ENCODE measurements at places on chromosomes 12 and 14.

DNA sequence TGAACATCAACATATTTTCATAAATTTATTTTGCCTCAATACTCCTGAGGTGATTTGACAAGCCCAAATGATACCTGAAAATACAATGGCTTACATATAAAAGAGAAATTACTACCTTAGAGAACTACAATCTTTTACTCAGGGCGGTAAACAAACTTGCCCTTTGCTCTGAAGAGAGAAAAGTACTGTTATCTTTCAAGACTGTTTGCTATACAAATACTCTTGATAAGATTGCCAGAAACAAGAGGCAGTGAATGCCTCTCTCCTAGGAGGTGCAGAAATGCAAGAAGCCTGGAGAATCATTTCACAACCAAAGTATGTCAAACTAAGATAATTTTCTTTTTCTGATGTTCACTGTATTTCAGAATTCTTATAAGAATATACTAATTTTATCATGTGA lies 160.3 kb downstream of the ALX1 start:
- peaks cover 50% of the 10 kb centered on the region for H3K4me1 ChIP-seq
- peak overlapping the region; percentile 90 for H3K27ac ChIP-seq
- no peaks in the 10 kb centered on the region for H3K36me3 ChIP-seq
- no peak overlapping the region for H3K4me3 ChIP-seq
- no peak for DNase-seq
- no peaks in the 10 kb centered on the region for H3K27me3 ChIP-seq

DNA sequence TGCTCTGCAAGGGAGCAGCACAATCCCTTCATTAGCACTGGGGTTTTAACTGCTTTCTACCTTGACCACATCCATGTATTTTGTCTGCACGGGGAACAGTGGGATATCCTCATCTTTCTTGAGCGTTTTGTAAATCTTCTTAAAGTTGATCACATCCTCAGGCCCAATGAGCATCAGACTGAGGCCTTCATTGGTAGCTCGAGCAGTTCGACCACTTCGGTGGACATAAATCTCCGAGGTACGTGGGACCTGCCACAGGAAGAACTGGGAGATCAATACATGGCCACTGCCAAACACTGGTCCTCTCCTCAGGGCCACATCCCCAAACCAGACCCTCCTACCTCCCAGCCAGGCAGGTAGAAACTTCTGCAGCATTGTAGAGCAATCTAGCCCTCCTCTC lies 26.1 kb downstream of the DDX24 start:
- H3K36me3 ChIP-seq: peaks cover 3% of the 10 kb centered on the region
- no peaks in the 10 kb centered on the region for H3K27me3 ChIP-seq
- H3K4me1 ChIP-seq: no peaks in the 10 kb centered on the region
- H3K27ac ChIP-seq: no peak overlapping the region
- no peak overlapping the region for H3K4me3 ChIP-seq

GRCh38 chr12:13606290-13606689 lies 375.1 kb downstream of the GRIN2B start:
- H3K27me3 ChIP-seq: no peaks in the 10 kb centered on the region
- H3K4me3 ChIP-seq: no peak overlapping the region
- no peaks in the 10 kb centered on the region for H3K36me3 ChIP-seq
- H3K4me1 ChIP-seq: no peaks in the 10 kb centered on the region

- no peaks in the 10 kb centered on the region for H3K36me3 ChIP-seq
- H3K4me3 ChIP-seq: no peak overlapping the region
- DNase-seq: no peak
- no peaks in the 10 kb centered on the region for H3K27me3 ChIP-seq
- peaks cover 28% of the 10 kb centered on the region for H3K4me1 ChIP-seq
Observed at GRCh38 chr14:50669441-50669986, 1.4 kb upstream of the SAV1 start.

GRCh38 chr14:102034301-102034700 lies 52.5 kb downstream of the HSP90AA1 start:
- H3K4me3 ChIP-seq: no peak overlapping the region
- H3K4me1 ChIP-seq: peaks cover 7% of the 10 kb centered on the region
- H3K27me3 ChIP-seq: no peaks in the 10 kb centered on the region
- no peak for DNase-seq

- no peak overlapping the region for H3K27ac ChIP-seq
- no peaks in the 10 kb centered on the region for H3K27me3 ChIP-seq
- no peaks in the 10 kb centered on the region for H3K36me3 ChIP-seq
- H3K4me3 ChIP-seq: no peak overlapping the region
Observed at GRCh38 chr14:74064426-74064825, 19.8 kb downstream of the ALDH6A1 start.

- H3K27ac ChIP-seq: no peak overlapping the region
- H3K4me3 ChIP-seq: no peak overlapping the region
- no peak for DNase-seq
- H3K4me1 ChIP-seq: peaks cover 8% of the 10 kb centered on the region
- H3K27me3 ChIP-seq: no peaks in the 10 kb centered on the region
Observed at GRCh38 chr14:69263771-69264170, 3.8 kb downstream of the GALNT16 start.

DNA sequence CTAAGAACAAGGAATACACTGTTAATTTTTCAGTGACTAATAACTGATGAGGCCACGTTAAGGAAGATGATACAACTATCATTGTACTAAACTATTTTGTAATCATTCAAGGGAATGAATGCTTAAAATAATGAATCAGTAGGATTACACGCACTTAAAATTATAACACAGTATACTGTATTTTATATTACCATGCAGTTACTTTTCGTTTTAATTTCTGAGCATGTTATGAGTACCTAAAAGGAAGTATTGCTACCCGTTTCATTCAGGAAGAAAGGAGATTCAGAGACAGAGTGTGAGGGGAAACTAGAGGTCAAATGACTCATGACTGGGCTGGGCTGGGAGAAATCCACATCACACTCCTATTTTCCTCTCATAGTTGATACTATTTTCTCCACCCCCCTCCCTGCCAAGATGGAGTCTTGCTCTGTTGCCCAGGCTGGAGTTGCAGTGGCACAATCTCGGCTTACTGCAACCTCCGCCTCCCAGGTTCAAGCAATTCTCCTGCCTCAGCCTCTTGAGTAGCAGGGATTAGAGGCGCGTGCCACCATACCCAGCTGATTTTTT lies 202.0 kb downstream of the PPM1H start:
- peaks cover 4% of the 10 kb centered on the region for H3K36me3 ChIP-seq
- peaks cover 49% of the 10 kb centered on the region for H3K4me1 ChIP-seq
- H3K27me3 ChIP-seq: no peaks in the 10 kb centered on the region
- H3K27ac ChIP-seq: peak overlapping the region; percentile 53

DNA sequence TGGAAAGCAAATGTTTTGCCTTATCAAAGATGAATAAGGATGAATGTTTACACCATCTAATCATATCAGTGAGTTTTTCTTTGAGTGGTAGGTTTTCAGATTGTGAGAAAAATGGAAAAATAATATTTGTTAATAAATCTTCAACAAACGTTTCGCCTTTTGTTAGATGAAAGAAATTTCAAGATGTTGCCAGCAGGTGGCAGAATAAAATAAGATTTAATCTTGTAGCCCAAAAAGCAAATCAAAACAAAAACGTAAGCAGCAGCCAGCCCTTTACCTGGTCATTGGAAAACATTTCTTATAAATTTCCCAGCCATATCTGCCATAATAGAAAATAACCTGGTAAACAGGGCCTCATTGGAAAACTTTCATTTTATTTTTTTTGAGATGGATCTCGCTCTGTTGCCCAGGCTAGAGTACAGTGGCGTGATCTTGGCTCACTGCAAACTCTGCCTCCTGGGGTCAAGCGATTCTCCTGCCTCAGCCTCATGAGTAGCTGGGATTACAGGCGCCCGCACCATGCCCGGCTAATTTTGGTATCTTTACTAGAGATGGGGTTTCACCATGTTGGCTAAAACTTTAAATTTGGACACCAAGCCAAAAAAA lies 15.4 kb upstream of the TMEM120B start:
- H3K27me3 ChIP-seq: no peaks in the 10 kb centered on the region
- no peak overlapping the region for H3K27ac ChIP-seq
- no peak for DNase-seq
- H3K36me3 ChIP-seq: no peaks in the 10 kb centered on the region
- no peak overlapping the region for H3K4me3 ChIP-seq

- H3K27me3 ChIP-seq: no peaks in the 10 kb centered on the region
- no peaks in the 10 kb centered on the region for H3K36me3 ChIP-seq
- no peak for DNase-seq
- H3K4me1 ChIP-seq: peaks cover 19% of the 10 kb centered on the region
Observed at GRCh38 chr12:46524778-46525177, 152.2 kb upstream of the SLC38A2 start.

GRCh38 chr12:68162374-68162773 lies 2.8 kb upstream of the IFNG start:
- no peak overlapping the region for H3K4me3 ChIP-seq
- H3K36me3 ChIP-seq: no peaks in the 10 kb centered on the region
- no peaks in the 10 kb centered on the region for H3K4me1 ChIP-seq
- H3K27me3 ChIP-seq: no peaks in the 10 kb centered on the region
- no peak for DNase-seq
- no peak overlapping the region for H3K27ac ChIP-seq

DNA sequence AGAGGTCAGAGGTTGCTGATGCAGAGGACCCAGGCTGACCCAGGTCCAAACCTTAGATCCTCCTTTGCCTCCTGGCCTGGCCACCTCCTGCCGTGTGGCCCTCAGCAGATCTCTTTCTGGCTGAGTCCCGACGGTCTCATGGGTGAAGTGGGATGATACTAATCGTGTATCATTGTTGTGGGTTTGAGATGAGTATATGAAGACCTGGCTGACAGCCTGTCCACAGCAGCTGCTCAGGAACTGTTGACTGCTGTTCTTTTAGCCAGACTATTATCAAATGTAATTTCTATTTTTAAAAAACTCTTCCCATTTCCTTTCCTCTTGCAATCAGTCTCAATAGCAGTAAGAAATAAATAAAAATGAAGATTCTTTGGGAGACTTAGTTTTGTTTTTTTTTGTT lies 45.6 kb downstream of the ANKRD9 start:
- H3K27me3 ChIP-seq: no peaks in the 10 kb centered on the region
- no peak overlapping the region for H3K27ac ChIP-seq
- H3K4me3 ChIP-seq: no peak overlapping the region
- no peak for DNase-seq
- no peaks in the 10 kb centered on the region for H3K36me3 ChIP-seq

GRCh38 chr14:69214393-69214792 lies 23.1 kb downstream of the EXD2 start:
- H3K27ac ChIP-seq: no peak overlapping the region
- H3K4me3 ChIP-seq: no peak overlapping the region
- no peak for DNase-seq
- no peaks in the 10 kb centered on the region for H3K27me3 ChIP-seq
- no peaks in the 10 kb centered on the region for H3K4me1 ChIP-seq

GRCh38 chr12:78818487-78818886 lies 46.1 kb upstream of the SYT1 start:
- DNase-seq: no peak
- H3K27me3 ChIP-seq: no peaks in the 10 kb centered on the region
- no peak overlapping the region for H3K27ac ChIP-seq
- no peaks in the 10 kb centered on the region for H3K36me3 ChIP-seq
- H3K4me3 ChIP-seq: no peak overlapping the region

GRCh38 chr12:54037360-54038283 lies 4.8 kb downstream of the HOXC5 start:
- no peak overlapping the region for H3K4me3 ChIP-seq
- DNase-seq: no peak
- no peaks in the 10 kb centered on the region for H3K36me3 ChIP-seq
- no peaks in the 10 kb centered on the region for H3K27me3 ChIP-seq
- peaks cover 29% of the 10 kb centered on the region for H3K4me1 ChIP-seq

- H3K36me3 ChIP-seq: no peaks in the 10 kb centered on the region
- no peaks in the 10 kb centered on the region for H3K27me3 ChIP-seq
- DNase-seq: no peak
- peaks cover 12% of the 10 kb centered on the region for H3K4me1 ChIP-seq
- H3K27ac ChIP-seq: no peak overlapping the region
- H3K4me3 ChIP-seq: no peak overlapping the region
Observed at GRCh38 chr12:116404913-116405611, 127.6 kb upstream of the MED13L start.

GRCh38 chr12:2641761-2642160 lies 153.0 kb upstream of the FKBP4 start:
- no peak for DNase-seq
- no peak overlapping the region for H3K4me3 ChIP-seq
- H3K36me3 ChIP-seq: no peaks in the 10 kb centered on the region
- no peaks in the 10 kb centered on the region for H3K27me3 ChIP-seq

GRCh38 chr14:34489324-34489723 lies 27.3 kb upstream of the SPTSSA start:
- H3K4me3 ChIP-seq: no peak overlapping the region
- H3K27me3 ChIP-seq: no peaks in the 10 kb centered on the region
- no peak for DNase-seq
- no peak overlapping the region for H3K27ac ChIP-seq
- no peaks in the 10 kb centered on the region for H3K36me3 ChIP-seq

DNA sequence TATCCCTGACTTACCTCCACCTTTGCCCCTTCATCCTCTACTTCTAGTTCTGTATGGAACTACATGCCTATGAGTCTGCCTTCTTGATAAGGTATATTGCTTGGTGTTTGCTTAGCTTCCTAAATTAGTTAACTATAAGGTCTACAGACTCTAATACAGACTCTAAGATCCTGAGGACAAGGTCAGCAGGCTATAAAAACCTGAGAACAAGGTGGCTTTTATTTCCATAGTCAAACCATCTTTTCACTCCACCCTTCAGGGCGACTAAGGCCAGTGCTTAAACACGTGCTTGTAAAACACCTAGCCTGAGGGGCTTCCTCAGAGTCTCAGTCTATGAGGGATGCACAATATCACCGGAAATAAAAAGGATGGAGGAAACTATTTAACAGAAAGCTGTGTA lies 36.1 kb upstream of the COL2A1 start:
- H3K27ac ChIP-seq: peak overlapping the region; percentile 8
- H3K27me3 ChIP-seq: no peaks in the 10 kb centered on the region
- no peak for DNase-seq
- peaks cover 49% of the 10 kb centered on the region for H3K4me1 ChIP-seq
- H3K36me3 ChIP-seq: peaks cover 5% of the 10 kb centered on the region

- H3K36me3 ChIP-seq: no peaks in the 10 kb centered on the region
- peaks cover 10% of the 10 kb centered on the region for H3K4me1 ChIP-seq
- no peak overlapping the region for H3K4me3 ChIP-seq
- DNase-seq: no peak
- H3K27me3 ChIP-seq: no peaks in the 10 kb centered on the region
- no peak overlapping the region for H3K27ac ChIP-seq
Observed at GRCh38 chr12:110258466-110258865, 22.6 kb upstream of the ATP2A2 start.

- no peak overlapping the region for H3K27ac ChIP-seq
- H3K4me1 ChIP-seq: peaks cover 4% of the 10 kb centered on the region
- DNase-seq: no peak
- H3K36me3 ChIP-seq: peaks cover 2% of the 10 kb centered on the region
- no peak overlapping the region for H3K4me3 ChIP-seq
Observed at GRCh38 chr12:47856721-47857575, 37.2 kb upstream of the HDAC7 start.

- peak; percentile 82 for DNase-seq
- H3K4me3 ChIP-seq: peak within 1 kb of the TSS; percentile 70
- peak within 1 kb of the TSS; percentile 45 for H3K27ac ChIP-seq
- H3K36me3 ChIP-seq: no peaks in the 10 kb centered on the region
- H3K4me1 ChIP-seq: peaks cover 9% of the 10 kb centered on the region
- H3K27me3 ChIP-seq: no peaks in the 10 kb centered on the region
Observed at GRCh38 chr12:120710031-120710804, at the start of gene UNC119B. UNC119B (plus strand) TSS chr12:120710458; CDS start chr12:120710475, 17 bp downstream.
